Dorsolateral prefrontal cortex (tissue), 122 donors: ENCODE measurements at places on chromosomes 12 and 14.

DNA sequence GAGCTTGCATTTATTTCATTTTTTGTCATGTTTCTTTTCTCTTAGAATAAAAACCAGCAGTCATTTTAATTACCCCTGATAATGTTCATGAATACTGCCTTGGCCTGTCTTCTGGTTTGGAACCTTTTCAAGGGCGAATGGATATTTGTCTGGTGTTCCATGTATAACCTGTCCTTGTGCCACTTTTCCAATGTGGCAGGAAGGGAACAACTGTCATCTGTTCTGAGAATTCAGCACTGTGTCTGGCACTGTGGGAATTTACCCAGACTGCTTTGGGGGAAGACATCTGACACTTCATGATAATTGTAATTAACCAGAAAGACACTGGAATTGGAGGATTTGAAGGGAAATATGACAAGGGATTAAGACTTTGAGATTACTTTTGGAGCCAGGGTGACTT lies 352.8 kb downstream of the APAF1 start:
- no peak for DNase-seq

GRCh38 chr14:65173973-65174693 lies 71.8 kb upstream of the MAX start:
- no peak for DNase-seq

- DNase-seq = no peak
Observed at GRCh38 chr12:111436811-111437210, 31.1 kb downstream of the SH2B3 start.

DNA sequence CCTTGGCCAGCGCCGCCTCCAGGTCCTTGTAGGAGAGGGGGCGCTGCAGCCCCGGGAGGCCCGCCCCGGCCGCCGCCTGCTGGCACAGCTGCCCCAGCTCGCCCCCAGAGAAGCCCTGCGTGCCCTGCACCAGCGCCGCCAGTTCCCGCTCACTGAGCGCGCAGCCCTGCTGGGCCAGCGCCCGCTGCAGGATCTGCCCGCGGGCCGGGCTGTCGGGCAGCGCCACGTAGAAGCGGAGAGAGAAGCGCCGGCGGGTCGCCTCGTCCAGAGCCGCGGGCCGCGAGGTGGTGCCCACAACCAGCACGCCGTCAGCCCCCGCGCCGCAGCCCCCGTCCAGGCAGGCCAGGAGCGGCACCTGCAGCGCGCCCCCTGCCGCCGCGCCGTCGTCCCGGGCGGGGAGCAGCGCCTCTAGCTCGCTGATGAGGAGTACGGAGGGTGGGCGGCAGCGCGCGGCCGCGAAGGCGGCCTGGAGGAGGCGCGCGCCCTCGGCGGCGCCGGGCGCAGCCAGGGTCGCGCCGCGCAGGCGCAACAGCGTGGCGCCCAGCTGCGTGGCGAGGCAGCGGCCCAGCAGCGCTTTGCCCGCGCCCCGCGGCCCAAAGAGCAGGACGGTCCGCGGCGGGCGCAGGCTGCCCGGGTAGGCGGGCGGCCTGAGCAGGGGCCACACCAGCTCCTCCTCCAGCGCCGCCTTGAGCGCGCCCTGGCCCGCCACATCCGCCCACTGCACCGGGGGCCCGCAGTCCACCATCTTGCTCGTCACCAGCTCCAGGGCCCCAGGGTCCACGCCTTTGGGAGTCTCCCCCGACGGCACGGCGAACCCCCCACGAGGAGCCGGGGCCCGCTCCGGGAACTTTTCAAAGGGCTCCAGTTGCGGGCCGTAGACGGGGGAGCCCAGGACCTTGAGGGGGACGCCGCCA lies 27.7 kb downstream of the FIGNL2 start:
- DNase-seq = peak; percentile 59

DNA sequence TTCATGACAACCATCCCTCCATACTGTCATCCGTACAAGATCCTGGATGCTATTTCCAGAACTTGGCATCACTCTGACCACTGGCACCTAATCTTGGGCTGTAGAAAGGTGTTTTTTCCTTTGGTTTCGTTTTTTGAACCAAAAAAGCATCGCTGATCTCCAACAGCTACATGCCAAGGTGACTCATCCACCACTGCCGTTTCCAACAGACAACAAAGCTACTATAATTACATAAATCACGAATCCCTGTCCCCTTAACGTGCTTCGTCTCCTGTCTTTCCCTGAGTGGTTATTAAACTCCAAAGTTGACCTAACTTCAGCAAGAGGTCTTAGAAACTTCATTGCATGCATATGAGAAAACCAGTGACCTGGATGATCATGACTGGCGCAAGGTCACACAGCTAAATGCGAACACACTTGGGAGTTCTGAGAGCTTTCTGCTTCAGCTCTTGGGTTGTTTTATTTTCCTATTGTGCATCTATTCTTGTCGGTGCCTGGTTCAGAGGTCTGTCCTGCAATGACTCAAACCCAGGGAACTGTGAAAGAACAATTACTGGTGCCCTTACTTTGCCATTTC lies 99.9 kb downstream of the PPM1H start:
- no peak for DNase-seq

GRCh38 chr12:82848845-82849244 lies 162.1 kb downstream of the TMTC2 start:
- DNase-seq = no peak

GRCh38 chr12:53701518-53702264 lies 25.6 kb downstream of the CALCOCO1 start:
- peak; percentile 87 for DNase-seq
